Stimulated activated CD8-positive, alpha-beta memory T cell treated with anti-CD3 and anti-CD28 coated beads, Interleukin-4, amount 100 ng/mL, for 1 hour (primary cell): ENCODE measurements at places on chromosomes 5 and 9.

- no peak for DNase-seq
Observed at GRCh38 chr5:109611505-109611904, 78.2 kb upstream of the MAN2A1 start.

GRCh38 chr9:124022201-124023121 lies 10.9 kb downstream of the LHX2 start:
- DNase-seq = no peak

GRCh38 chr9:16447946-16448345 lies 422.5 kb downstream of the BNC2 start:
- no peak for DNase-seq

DNA sequence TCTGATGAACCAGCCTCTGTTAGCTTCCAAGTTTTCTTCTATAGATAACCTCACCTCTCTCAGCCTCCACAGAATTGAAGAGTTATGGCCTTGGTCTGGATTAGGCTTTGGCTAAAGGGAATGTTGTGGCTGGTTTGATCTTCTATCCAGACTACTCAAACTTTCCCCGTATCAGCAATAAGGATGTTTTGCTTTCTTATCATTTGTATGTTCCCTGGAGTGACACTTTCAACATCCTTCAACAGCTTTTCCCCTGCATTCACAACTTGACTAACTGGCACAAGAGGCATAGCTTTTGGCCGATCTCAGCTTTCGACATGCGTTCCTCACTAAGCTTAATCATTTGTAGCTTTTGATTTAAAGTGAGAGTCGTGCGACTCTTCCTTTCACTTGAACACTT lies 28.1 kb upstream of the GNE start:
- no peak for DNase-seq

- DNase-seq = no peak
Observed at GRCh38 chr9:109248133-109248581, 72.7 kb downstream of the EPB41L4B start.

DNA sequence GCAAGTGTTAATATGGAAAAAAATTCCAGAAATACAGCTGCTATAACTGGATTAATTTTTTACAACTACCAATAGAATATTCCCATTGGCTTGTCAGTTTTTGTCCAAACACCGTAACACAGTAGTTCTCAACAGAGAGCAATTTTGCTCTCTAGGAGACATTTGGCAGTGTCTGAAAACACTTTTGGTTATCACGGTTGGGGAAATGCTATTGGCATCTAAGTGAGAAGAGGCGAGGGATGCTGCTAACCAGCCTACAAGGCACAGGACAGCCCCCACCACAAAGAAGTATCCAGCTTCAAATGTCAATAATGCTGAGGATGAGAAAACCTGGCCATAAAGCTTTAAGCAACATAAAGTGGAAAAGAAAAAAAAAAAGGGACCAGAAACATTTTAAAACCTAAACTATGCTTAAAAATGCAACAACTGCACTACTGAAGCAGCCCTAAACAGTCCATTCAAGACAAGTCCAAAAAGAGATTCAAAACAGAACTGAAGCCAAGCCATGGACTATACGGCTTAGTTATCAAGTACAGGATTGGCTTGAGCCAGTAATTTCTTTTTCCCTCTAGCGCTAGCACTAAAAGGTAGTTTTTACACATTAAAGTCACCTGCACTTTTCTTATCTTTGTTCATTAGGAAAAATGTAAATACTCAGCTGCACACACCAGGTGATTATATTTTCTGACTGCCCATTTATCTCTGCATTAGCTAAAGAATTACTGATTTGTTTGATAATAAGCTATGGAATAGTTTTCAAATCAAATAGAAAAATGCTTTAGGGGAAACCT lies 83.9 kb downstream of the NR3C1 start:
- no peak for DNase-seq

- DNase-seq = no peak
Observed at GRCh38 chr5:35762368-35762767, 94.3 kb upstream of the IL7R start.

DNA sequence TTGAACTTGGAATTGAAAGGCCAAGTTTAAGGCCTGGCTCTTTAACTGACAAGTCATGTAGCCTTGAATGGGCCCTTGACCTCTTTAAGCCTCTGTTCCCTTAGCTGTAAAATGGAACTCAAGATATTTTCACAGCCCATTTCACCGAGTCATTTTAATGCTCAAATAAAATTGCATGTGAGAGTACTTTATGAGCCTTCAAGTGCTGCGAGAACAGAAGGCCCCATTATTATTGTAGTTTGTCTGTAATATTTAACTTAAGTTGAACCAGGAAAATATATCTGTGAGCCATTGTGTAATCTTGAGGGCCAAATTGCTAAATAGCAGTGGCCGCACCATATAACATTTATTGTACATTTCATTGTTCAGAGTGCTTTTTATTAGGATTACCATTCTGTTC lies 249.9 kb downstream of the NTRK2 start:
- no peak for DNase-seq

DNA sequence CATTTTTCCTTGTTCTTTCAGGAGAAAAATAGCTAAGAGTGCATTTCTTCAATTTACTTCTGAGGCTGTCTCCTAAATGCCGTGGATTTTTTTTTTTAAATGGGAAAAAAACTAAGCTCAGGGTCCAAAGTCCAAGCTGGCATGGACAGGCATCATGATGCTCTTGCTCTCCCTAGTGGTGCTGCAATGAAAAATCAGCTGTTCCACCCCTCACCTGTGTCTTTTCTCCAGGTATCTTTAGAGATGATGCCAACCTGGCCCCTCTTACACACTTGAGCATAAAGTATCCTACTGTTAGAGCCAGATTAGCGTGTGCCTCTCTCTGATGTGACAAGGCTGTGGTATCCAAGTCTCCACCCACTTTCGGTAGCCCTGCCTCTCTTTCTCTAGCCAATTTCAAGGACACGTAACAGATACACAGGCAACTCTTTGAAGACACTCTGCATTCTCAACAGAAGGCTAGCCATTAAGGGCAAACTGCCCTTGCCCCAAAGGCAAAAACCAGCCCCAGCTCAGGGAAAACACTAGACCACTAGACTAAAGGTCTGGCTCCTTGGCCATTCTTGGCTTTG lies 208.8 kb downstream of the SAXO1 start:
- DNase-seq = no peak

- no peak for DNase-seq
Observed at GRCh38 chr9:74336161-74336560, 161.0 kb upstream of the RORB start.

DNA sequence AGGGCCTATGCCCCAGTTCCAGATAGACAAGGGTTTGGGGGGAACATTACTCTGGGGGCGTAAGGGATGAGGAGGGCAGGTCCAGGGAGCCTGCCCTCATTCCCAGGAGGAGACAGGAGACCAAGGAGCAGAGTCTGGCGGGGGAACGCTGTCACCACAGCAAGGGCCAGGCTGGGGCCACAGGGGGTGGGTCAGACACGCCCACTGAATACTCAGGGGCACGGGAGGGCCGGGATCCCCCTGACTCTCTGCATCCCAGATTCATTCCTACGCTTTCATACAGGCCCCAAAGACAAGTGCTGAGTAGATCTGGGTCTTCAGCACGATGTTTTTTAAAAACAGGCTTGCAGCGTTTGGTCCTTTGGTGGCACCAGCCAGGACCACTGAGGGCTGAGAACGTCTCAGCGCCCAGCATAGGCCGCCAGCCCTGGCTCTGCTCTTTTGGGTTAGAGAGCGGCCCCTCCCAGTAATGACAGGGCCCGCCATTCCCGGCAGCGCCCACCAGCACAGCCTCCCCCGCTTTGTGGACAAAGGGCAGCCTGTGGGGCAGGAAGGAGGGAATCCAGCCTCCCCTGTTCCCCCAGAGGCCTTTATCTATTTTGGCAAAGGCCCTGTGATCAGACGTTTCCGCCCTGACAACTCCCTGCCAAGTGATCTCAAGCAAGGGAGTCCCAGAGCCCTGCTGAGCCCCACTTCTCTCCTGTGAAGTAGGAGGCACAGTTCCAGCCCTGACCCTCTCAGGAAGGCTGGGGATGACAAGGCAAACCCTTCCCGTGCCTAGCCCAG lies 24.9 kb downstream of the NEK6 start:
- no peak for DNase-seq

DNA sequence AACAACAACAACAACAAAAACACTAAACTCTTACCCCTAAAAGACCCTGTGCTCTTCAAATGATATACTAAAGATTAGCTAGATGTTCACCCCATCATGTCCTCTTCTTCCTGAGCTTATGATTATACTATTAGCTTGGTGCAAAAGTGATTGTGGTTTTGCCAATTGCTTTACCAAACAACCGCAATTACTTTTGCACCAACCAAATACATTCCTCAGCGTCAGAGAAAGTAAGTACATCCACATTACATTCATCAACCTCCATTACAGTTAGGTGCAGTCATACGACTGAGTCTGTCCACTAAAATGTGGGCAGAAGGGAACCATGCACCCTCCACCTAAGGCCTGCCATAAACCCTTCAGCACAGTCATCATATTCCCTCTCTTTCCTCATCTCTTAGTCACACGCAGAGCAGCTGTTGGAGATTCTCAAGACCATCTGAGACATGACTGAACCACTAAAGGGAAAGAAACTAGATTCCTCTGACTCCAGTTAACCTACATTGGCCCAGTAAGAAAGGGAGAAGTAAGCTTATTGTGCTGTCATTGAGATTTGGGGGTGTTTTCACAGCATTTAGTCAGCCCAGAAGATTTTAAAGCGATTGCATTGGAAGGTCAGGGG lies 181.6 kb upstream of the TLE4 start:
- DNase-seq = no peak

- DNase-seq = no peak
Observed at GRCh38 chr5:125038477-125038876, 292.0 kb upstream of the ZNF608 start.

DNA sequence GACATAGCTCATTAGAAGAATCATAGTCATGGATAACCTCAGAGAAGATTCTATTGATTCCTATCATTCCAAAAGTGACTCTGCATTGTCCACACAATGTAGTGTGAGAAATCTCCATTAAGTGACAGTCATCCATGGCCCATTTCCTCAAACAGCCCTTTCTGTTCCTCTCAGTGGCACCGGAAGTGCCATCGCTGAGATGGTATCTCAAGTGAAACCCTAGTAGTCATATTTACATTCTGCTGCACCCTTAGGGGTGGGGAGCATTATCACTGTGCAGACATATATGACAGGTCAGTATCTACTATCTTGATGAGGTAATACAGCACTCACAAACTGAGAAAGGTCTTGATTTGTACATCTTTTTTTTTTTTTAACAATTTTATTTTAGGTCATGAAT lies 55.4 kb upstream of the MIER3 start:
- DNase-seq = no peak

- DNase-seq = no peak
Observed at GRCh38 chr5:168136340-168136739, 155.1 kb upstream of the WWC1 start.

- no peak for DNase-seq
Observed at GRCh38 chr5:65475895-65476294, 5.8 kb downstream of the ADAMTS6 start.

- no peak for DNase-seq
Observed at GRCh38 chr5:151038412-151038745, 18.0 kb downstream of the GPX3 start.

DNA sequence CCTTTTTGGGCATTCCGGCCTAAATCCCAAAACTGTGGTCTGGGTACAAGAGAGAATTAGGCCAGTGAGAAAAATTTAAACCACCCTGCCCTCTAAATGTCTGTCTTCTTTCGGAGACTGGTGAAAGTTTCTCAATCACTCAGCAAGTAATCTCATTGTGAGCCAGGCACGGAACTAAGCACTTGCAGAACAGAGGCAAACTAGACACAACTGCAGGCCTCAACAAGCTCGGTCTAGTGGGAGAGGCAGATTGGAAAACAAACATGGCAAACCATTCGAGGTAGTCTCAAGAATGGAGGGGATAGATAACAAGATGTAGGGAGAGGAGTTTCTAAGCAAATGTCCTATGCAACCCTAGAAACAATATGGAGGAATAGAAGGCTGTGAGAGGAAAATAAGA lies 8.9 kb upstream of the C5orf58 start:
- no peak for DNase-seq

- no peak for DNase-seq
Observed at GRCh38 chr9:112898872-112899311, 8.2 kb upstream of the SLC46A2 start.

- DNase-seq = no peak
Observed at GRCh38 chr5:83204651-83205050, 127.3 kb downstream of the XRCC4 start.

DNA sequence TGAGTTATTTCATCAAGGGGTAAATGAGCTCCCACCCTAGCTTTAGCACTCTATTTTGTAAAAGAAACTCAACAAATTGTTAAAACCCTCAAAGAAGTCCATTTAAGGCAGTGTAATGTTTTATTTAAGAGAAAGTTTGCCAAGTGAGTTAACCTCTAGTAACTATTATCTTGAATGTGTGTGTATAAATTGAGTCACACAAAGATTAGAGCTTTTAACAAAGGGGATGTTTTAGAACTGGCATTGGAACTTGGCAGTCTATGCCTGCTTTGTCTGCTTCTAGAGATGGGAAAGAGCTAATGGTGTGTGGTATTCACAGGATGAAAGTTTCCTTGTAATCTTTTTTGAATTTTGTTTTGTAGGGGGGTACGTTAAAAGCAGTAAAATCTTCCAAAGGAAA lies 33.2 kb downstream of the KDM3B start:
- DNase-seq = no peak

DNA sequence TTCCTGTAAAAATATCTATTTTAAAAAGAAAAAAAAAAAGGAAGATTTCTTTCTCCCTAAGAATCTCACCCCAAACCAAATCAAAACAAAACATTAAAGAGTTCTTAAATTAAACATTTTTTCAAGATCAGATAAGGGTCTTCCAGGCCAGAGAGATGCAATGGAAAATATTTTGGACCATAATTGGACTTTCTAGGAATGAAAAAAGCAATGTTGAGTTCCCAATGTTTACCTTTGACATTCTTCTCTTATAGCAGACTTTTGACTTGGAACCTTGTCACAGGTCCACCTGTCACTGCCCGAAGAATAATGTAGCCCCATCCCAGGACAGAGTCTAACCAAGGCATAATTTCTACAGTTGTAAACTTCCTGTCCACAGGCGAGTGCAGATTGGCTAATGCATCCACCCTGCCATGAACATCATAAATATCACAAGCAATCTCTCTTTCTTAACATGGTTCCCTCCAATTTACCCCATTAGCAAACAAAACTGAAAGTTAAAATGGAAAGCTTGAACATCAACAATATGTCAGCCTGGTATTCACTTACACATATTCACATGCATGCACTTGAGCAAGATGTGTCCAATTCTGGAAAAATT lies 121.7 kb upstream of the ZNF366 start:
- DNase-seq = no peak

DNA sequence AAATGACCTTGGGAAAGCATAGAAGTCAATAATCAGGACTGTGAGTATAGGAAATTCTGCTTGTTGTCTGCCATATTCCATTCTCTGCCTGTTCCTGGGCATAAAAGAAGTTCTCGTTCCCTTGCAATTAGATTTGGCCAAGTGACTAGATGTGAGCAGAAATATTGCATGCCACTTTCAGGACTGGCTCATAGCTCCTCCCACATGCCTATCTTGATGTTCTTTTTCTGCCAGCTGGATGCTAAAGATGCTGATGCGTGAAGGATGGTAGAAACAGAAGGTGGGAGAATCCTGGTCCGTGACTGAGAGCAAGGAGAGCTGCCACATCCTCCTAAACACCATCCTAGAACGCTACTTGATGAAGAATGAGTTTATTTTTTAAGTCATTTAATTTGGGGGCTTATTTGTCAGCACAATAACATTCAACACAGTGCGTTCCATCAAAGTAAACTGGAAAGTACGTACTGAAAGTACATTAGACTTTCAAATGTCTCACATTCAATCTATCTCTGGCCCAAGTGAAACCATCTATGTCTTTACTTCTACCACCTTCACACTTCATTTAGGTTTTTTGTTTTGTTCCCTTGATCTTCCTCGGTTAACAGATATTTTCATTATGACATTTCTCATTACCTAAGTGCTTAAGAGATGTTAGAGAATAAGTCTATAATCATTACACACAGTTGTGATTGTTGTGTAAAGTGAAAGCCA lies 648.5 kb downstream of the RAB3C start:
- DNase-seq = no peak
